ENCODE measurements at places on chromosomes 5 and 9. TPM values are rescaled to one million over a fixed set of nuclear protein-coding genes. Genes with fewer than 3 reads are reported as not detected.

Gene NEUROG1
- not detected for total RNA-seq

Gene AFAP1L1
- 2.2 TPM for total RNA-seq

Gene BARHL1
- 0.07 TPM for total RNA-seq

GRCh38 chr9:74663439-74663838 lies 166.3 kb downstream of the RORB start:
- DNase-seq, result no peak
